ENCODE measurements at places on chromosomes 13 and 19. TPM values are rescaled to one million over a fixed set of nuclear protein-coding genes. Genes with fewer than 3 reads are reported as not detected.
A peak's percentile ranks its signal among the peaks of the same experiment; 100 is the strongest.

GRCh38 chr19:56113074-56113632, 7.9 kb downstream of the ZNF787 start:
- DNase-seq = no peak

DNA sequence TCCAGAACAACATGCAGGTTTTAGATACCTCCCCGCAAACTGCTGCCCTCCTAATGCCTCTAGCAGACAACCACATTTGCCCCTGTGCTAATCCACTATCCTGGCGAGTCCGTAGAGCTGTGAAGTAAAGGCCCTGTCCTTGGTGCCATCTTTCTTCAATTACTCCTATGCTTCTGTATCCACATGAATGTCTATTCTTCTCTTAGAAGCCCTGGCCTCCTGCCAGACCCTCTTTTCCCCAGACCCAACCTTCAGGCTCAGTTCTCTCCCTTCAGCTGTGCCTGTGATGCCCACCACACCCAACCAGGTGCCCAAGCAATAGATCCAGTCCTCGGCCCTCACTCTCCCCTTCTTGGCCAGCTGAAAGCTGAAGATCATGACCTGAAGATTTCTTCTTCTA, 31.1 kb upstream of the ZNF599 start:
- DNase-seq = no peak

DNA sequence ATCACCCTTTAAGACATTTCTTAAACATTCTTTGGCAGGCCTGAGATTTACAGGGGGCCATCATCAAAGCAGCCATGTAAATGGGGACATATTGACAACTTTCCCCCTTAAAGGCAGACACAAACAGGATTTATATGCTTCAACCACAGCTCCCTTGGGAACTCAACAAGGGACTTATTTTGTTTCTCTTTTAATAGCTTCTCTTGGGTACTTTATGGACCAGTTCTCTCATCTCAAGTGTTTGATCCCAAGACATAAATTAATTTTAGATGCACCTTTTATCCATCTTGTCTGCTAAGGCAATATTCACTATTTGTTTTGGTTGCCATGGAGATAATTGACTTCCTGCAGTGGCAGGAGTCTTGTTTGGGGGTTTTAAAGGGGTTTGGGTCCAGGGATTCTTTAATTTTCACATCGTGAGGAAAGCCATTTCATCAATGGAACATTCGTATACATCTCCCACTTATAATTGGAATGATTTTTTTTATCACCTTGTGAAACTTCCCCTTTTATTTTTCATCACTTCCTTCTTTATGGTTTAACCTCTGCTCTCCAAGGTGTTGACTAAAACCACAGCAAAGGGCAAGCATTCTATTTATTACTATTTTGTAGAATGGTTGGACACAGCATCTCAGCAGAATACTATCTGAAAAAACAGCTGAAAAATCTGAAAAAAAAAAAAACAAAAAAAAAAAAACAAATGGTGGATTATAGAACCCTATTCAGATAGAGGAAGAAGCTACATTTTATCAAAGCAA, 726.0 kb downstream of the DIAPH3 start:
- DNase-seq = no peak

Gene EPSTI1
- total RNA-seq = 8.4 TPM

- DNase-seq = no peak
Measured at GRCh38 chr19:5128251-5128935, 159.5 kb downstream of the KDM4B start.

GRCh38 chr19:49534632-49535385, 7.0 kb downstream of the RCN3 start:
- DNase-seq = peak; percentile 32

DNA sequence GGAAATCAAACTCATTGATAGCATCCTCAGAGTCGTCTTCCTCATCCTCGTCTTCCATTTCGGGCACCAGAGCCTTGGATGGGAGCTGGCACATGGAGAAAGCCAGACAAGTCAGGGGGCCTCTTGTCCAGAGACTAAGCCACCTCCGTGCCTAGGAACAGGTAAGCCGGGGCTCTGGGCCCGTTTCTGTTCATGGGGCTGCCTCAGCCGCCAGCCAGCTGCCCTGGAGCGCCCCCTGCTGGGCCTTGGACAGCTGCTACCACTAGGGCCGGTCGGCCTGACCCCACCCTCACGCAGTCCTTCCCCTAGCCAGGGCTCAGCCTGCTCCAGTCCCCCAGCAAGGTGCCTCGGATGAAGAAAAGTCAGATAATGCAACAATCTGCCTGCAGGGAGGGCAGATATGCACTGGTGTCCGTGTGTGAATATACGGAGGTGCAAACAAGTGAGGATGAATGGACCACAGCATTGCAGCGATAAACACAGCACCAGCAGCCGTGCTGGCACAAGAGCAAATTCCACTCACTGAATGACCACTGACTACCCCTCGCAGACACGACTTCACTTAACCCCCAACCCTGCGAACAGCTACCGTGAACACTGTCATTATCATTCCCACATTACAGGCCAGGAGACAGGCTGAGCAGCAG, 11.9 kb upstream of the PRKD2 start:
- peak; percentile 88 for DNase-seq
